ENCODE measurements at places on chromosomes 11 and 22.

DNA sequence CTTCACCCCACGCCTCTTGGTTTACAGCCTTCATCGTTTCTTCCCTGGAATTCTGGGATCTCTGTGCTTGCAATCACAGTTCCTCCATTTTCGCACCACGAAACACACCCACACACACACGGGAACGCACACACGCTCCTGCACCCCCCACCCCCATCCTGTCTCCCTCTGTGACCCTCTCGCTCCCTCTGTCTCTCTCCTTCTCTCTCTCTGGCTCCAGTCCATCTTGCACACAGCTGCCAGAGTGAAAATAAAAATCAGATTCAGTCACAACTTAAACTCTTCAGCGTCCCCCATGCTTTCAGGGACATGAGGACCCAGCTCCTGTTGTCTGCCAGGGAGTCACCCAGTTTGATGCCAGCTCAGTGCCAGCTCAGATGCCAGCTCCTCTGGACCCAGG is 3.0 kb downstream of the GAL start:
- DNase-seq: no peak

- DNase-seq: no peak
Measured at GRCh38 chr11:2672553-2673249, 27.1 kb downstream of the KCNQ1OT1 start.

DNA sequence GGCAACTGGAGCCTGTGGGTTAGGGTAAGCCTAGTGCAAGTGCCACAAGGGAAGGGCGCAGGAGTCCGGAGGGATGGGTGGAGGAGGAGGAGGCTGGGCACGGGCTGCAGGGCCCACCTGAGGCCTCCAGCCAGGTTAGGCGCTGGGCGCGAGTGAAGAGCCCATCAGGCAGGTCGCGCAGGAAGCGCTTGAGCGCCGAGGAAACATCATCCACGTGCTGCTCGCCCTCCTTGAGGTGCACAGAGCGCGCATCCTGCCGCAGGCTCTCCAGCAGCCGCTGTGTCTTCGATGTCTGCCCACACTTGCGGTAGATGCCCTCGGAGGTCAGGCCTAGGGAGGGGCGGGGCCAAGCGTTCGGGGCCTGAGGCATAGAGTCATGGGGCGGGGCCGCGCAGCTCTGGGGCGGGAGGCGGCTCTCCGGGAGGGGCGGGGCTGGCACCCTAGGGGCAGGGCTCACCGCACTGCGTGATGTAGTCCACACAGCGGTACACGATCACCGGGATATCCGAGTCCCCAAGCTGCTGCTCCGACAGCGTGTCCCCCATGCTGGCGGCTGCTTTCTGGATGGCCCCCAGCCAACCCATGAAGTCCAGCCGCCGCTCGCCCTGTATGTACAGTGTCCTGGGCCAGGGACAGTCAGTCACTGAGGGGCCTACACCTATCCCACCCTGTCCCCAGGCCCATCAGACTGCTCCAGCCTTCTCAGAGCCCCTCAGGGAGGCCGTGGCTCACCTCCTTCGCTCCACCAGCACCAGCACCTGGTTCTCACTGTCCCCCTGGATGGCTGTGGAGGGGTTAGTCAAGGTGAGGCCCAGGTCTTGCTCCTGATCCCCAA is 22.9 kb upstream of the PDE2A start:
- DNase-seq: no peak

DNA sequence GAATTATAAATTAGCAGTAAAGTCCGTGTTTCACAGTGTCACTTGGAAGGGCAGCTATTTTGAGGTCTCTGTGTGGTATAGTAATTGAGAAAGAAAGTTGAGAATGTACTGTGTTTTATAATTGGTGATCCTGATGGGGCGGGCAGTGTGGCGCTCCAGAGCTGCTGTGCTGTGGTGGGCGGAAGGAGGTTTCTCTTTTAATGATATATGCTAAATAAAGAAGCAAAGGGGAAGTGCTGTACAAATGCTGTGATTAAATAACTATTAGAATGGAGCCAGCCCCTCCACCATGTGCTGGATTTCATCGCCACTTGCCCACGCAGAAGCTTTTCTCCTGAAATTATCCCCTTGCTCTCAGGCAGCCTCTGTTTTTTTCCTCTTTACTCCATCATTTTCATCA is 24.6 kb downstream of the ATXN10 start:
- no peak for DNase-seq

- no peak for DNase-seq
Measured at GRCh38 chr11:76147106-76147740, 59.1 kb downstream of the WNT11 start.

DNA sequence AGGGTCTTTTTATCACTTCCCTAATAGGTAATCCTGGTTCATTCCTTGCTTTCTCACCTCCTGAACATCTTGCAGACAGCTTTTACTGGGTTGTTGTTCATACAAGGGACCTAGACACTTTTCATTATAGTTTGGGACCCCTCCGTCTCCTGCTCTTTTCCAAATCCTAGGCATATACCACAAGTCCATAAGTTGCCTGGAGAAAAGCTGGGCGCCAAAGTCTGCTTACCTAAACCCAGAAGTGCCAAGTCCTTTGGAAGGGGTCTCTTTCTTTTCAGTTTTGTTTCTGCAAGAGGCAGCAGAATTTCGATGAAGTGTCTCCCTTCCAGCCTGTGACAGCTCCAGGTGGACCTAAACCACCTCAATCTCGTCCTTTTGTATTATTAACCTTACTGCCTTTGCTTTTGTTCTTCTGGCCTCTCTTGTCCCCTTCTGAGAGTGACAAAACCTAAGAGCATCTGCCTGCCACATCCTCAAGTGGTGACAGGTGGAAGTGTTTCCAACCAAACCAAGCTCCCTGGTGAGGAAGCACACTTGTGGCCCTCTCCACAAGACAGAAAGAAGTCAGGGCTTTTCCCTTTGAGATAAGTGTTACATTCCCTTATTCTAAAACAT is 19.5 kb upstream of the P2RY6 start:
- DNase-seq: no peak

GRCh38 chr11:113532697-113533424 is 57.7 kb upstream of the DRD2 start:
- peak; percentile 40 for DNase-seq

GRCh38 chr11:115612046-115612730 is 108.0 kb upstream of the CADM1 start:
- DNase-seq: no peak

- peak; percentile 12 for DNase-seq
Measured at GRCh38 chr11:59076876-59077571, 9.1 kb upstream of the GLYATL1B start.

- DNase-seq: no peak
Measured at GRCh38 chr11:133678191-133678590, 145.9 kb upstream of the OPCML start.

GRCh38 chr11:13672576-13673210 is 4.2 kb downstream of the FAR1 start:
- no peak for DNase-seq

DNA sequence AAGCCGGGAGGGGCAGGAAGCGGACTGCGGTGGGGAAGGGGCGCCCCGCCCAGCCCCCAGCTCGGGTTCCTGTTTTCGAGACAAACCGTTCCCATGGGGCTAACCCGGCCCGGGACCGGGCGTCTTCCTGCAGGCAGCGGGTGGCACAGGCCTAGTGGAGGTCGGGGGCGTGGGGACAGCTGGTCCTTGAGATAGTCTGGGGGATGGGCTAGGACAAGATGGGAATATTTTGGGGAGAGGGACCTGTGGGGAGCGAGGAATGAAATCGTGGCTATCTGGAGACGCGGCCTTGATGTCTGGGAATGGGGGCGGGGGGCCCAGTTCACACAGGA is 1.2 kb upstream of the RASGRP2 start:
- peak; percentile 90 for DNase-seq

GRCh38 chr22:47724751-47725150 is 962.3 kb downstream of the TBC1D22A start:
- no peak for DNase-seq

DNA sequence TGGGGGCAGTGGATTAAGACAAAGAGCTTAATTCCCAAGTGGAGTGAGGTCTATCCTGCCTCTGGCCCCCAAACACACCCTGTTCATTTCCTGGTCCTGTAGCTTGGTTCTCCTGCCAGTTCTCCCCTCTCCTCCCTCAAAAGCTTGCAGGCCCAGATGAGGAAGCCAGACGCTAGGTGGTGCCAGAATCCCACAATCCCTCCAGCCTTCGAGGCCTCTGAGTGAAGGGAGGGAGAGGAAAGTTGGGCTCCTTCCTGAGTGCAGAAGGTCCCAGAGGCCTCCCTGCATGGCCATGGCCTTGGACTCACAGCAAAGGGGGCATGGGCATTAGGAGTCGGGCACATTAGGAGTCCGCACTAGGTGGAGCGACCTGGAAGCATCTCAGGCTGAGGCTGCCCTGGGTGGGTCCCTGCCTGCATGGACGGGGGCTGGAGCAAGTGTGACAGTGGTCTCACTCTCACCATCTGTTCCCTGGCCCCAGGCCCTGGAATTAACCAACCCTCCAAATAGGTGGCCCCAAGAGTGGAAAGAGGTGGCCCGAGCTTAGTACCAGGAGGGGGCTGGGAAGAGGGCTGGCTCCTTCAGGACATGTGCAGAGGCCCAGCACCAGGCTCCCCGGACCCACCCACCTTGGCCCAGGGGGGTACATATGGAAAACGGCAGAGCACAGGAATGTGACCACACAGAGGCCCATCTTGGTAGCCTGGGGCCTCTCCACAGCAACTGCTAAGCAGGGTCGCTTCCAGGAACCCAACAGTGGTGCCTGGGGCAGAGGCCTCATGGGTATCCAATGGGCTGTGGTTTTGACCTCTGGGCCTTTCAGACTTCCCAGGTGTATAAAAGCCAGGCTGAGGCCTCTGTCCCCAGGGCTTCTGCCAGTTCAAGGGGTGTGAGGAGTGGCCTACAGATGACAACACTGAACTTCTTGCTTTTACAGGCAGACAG is 5.2 kb downstream of the FXYD2 start:
- DNase-seq: no peak

- DNase-seq: no peak
Measured at GRCh38 chr11:115760461-115761320, 256.5 kb upstream of the CADM1 start.

- DNase-seq: peak; percentile 86
Measured at GRCh38 chr11:1763796-1764661, at the start of gene CTSD. CTSD (minus strand) TSS chr11:1763927; CDS start chr11:1763859, 68 bp downstream.

- DNase-seq: no peak
Measured at GRCh38 chr11:86914865-86915519, 40.2 kb downstream of the FZD4 start.

GRCh38 chr11:114225661-114226060 is 70.5 kb upstream of the NNMT start:
- no peak for DNase-seq

DNA sequence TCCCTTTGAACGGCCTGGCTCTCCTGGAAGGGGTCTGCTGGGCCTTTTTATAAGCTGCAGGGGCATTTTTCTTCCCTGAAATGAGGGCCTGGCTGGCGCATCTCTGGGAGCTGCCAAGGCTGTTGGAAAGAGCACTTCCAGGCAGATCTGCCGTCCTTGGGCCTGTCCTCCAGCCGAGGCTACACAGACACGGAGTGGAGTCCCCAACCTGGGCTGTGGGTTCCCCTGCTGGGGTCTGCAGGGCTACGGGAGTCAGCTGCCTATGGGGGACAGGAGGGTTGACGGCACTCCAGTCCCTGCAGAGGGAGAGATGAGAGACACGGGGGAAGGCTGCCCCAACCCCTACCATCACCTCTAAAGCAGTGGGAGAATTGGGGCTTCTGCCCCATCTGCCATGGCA is 606.6 kb downstream of the TBC1D22A start:
- no peak for DNase-seq

- DNase-seq: peak; percentile 71
Measured at GRCh38 chr11:60931917-60932316, 7.7 kb downstream of the TMEM132A start.

DNA sequence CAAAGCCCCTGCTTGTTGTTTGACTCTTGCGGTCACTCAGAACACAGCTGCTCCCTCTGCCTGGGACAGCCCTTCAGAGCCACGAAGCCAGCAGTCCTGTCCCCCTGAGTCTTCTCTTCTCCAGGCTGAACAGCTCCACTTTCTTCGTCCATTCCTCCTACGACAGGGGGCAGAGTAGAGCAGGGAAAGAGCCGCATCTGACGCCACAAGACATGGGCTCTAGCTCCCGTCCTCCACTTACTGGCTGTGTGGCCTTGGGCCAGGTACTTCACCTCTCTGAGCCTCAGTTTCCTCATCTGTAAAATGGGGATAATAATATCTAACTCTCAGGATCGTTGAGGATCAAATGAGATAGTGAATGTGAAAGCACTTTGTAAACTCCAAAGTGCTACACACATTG is 29.9 kb downstream of the CHRDL2 start:
- DNase-seq: no peak

DNA sequence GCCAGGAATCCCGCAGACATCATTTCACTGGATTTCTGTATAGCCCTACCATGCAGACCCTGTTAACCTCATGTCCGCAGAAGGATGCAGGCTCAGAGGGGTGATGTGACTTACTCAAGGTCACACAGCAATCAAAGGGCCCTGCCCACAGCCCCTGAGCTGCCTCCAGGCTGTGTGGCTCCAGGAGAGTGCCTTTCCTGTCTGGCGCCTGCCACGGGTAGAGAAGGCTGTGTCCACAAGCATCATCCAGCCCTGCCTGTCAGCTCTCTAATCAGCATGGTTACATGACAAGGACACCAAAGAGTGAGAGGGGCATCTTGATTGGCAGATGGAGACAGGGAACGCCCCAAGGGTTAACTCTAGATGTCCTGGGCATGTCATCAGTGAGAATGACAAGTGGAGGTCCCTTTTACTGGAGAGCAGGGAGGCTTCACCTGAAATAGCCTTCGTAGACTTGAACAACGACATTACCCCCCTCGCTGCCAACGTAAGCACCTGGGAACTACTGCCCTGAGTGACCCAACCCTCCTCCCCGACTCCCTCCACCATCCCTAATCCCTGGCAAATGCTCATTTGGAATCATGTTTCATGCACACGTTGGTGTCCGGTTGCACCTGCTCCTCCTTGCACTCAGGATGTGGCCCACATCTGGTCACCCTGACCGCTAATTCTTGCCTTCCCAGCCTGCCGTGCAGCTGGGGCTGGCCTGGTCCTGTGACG is 6.9 kb downstream of the FGF19 start:
- no peak for DNase-seq

- no peak for DNase-seq
Measured at GRCh38 chr11:75541193-75542087, 15.7 kb upstream of the GDPD5 start.

Measured in CD4-positive, alpha-beta T cell treated with Interleukin-1 beta for 1 hour (primary cell).